ENCODE measurements at places on chromosomes 6 and 20.

DNA sequence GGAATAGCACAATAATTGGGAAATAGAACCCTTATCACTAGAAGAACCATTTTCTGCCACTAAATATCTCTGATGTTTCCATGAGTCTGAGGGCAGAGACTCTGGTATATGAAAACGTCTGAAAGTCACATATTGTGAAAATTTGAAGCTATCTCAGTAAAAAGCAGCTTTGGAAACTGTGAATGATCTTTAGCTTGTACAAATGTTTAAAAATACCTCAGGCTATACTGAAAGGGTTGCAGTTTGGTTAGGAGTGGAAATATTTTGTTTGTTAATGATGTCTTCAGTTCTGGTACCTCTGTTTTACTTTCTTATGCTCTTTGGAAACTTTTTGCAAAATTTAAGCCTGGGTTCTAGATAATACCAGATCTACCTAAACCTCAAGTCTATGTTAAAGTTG lies 135.0 kb downstream of the SLC16A10 start:
- no peak for DNase-seq

GRCh38 chr6:113909224-113909856 lies 52.2 kb downstream of the MARCKS start:
- DNase-seq = peak; percentile 86

- no peak for DNase-seq
These were observed 19.4 kb downstream of the FAM50B start for GRCh38 chr6:3868544-3868943.

DNA sequence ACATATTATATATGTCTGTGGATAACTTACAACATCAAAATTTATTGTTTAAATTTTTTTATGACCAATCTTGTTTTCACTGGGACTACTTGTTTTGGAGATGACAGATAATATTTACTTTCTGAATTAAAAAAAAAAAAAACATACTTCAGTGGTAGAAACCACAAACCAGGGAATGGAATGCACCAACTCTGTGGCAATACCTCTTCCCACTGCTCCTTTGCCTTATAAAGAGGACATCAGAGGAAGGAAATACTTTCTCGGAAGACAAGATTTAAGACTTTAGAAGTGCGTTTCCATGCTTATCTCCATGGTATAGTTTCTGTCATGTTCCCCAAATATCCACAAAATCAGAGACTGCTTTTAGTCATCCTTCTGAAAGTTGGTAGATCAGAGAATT lies 1241.1 kb upstream of the EYS start:
- DNase-seq = no peak

DNA sequence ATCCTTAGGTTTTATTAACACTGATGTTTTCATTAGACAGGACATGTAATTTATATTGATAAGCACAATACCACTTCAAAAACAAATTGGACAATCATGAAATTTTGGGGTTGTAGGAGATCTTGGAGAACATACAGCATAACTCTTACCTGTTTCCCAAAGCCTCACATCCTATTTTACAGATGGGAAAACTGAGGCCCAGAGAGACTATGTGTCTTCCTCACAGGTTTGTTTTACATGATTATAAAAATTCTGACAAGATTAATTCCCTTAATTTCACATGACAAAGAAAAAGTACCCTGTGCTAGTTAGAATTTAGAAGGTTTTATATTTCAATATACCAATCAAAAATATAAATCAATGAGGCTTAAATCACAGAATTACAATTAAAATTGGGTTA lies 145.5 kb downstream of the GMDS start:
- no peak for DNase-seq

DNA sequence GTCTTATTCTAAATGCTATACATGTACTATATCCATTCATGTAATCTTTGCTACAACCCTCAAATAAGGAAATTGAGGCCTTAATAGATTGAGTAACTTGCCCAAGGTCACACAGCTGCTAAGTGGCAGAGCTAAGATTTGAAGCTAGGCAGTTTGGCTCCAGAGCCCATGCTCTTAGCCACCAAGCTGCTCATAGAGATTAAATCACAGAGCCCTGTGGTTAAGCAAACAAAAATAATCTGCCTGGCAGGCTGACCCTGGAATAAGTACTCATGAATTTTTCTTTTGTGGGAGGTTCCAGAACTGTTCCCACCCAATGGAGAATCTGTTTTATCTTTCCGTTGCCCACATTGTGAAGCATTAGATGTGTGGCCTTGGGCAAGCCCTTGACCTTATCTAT lies 7.4 kb downstream of the AAR2 start:
- no peak for DNase-seq

GRCh38 chr20:43839793-43840199 lies 74.9 kb upstream of the TOX2 start:
- DNase-seq = no peak

DNA sequence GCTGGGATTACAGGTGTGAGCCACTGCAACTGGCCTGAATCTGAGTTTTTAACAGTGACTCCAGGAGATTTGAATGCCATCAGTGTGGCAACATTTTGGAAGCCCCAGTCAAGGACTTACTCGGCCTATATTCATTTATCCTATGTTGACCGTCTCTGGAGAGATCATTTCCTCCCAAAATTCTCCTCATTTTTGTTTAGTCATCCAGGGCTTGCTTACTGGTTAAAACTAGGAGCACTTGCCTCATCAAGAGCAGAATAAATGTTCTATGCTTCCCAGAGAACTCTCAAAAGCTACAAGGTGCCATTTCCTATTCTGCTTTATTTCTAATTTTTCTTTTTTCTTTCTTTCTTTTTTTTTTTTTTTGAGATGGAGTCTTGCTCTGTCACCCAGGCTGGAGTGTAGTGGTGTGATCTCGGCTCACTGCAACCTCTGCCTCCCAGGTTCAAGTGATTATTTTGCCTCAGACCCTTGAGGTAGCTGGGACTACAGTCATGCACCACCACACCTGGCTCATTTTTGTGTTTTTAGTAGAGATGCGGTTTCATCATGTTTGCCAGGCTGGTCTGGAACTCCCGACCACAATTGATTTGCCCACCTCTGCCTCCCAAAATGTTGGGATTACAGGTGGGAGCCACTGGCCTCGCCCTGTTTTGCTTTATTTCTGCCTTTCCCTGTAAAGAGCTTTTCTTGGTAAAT lies 23.4 kb upstream of the TRIM27 start:
- DNase-seq = no peak

- no peak for DNase-seq
These were observed 285.6 kb downstream of the SAMD5 start for GRCh38 chr6:147793871-147794643.

GRCh38 chr6:34414999-34415858 lies 10.6 kb downstream of the RPS10 start:
- peak; percentile 90 for DNase-seq

GRCh38 chr20:50453533-50454244 lies 56.5 kb upstream of the PTPN1 start:
- DNase-seq = no peak

DNA sequence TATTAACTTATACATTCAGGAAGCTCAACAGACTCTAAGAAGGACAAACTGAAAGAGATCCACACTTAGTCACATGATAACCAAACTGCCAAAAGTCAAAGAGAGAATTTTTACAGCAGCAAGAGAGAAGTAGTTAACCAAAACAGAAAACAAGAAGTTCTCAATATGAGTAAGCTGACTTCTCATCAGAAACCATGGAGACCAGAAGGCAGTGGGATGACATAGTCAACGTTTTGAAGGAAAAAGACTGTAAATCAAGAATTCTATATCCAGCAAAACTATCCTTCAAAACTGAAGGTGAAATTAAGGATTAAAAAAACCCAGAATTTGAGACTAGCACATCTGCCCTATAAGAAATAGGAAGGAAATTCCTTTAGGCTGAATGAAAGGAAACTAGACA lies 60.4 kb downstream of the COL19A1 start:
- no peak for DNase-seq

DNA sequence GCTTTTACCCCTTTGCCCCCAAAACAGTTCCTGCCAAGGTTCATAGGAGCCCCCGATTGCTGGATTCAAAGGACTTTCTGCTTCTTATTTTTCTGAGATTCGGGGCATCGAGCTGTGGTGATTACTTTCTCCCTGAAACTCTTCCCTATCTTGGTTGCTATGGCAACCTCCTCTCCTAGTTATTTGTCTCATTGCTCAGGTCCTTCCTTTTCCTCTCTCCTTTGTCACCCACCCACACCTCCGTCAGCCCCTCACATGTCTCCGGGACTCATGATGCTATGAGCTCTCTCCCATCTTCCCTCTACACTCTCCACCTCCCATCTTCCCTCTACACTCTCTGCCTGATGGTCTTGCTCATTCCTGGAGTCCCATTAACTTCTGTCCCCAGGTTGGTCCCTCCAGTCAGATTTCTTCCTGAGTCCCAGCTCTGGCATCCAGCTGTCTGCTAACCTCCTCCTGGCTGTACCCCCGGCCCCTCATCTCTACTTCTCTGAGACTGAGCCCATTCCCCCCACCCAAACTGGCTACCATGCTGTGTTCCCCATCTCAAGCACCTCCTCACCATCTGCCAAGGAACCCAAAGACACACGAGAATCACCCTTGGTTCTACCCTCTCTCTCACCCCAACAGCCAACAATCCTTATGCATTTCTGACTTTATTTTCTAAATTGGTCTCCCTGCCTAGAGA lies 30.2 kb upstream of the NNAT start:
- no peak for DNase-seq

DNA sequence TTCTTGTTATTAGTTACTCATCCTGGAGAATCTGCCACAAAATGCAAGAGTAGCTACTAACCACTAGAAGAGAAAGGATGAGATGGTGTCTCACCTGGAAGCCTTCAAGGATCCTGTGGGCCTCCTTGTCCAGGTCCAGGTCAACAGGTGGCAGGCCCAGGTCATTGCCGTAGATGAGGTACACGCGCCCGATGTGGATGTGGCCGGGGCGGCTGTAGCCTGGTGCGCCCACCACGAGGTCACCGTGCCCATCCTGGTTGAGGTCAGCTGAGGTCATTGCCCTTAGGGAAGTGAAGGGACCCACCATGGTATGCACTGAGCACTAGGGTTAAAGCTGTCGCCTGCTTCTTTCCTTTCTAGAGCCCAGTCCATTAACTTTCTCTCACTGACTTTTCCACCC lies 35.5 kb downstream of the GPLD1 start:
- DNase-seq = no peak

DNA sequence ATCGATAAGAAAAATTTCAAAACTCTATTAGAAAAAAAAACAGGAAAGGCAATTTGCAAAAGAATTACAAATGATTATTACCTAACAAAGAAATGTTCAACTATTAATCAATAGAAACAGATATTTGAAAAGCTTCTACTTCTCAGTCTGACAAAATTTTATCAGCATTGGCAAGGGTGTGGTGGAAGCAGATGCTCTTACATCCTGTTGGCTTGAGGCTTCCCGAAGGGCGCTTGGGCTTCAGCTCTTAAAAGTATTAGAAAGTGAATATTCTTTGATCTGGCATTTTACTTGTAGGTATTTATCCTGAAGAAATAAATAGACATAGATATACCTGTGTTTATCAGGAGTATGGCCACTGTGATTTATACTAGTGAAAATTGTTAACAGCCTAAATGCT lies 38.7 kb downstream of the SLC35D3 start:
- no peak for DNase-seq

- DNase-seq = peak; percentile 90
These were observed 29.8 kb downstream of the RHAG start for GRCh38 chr6:49606721-49607390.

DNA sequence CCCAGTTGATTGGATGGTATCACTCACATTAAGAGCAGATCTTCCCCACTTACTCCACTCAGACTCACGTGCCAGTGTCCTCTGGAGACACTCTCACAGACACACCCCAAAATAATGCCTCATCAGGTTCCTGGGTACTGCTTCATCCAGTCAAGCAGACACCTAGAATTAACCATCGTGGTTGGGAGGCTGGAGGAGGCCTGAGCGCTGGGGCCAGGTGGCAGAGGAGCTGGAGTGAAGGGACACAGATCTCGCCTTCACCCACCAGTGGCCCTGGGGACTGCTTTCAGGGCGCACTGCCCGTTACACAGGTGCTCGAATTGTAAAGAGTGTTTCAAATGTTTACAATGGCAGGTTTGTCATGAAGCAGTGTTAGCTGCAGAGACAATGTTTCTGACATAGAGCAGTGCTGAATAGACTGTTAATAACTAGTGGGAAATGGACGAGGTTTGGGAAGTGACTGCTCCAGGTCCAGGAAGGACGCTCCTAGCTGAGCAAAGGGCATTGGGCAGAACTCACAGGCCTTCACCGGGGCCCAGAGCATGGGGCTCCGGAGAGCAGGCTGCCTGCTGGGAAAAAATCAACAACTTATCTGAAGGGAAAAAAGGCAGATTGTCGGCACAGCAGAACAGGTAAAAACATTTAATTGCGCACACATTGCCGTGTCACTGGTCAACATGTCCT lies 38.4 kb downstream of the TMEM242 start:
- no peak for DNase-seq

DNA sequence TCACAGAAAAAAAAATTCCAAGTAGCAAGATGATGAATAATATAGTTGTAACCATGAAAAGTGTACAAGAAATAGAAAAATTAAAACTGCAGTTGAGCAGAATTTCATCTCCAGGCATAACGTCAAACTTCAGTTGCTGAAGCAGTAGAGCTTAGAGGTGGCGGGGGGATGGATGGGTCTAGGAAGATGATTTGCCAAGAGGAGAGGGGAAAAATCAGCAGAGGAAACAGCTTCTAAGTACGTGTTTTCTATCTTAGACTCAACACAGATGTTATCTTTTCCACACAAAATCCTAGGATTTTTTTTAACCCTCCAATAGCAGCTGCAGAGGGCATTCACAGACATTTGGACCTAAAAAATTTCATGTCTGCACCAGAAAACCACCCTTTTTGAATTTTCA lies 136.0 kb downstream of the OPN5 start:
- DNase-seq = no peak

GRCh38 chr6:46963626-46964025 lies 41.9 kb upstream of the ADGRF5 start:
- no peak for DNase-seq

DNA sequence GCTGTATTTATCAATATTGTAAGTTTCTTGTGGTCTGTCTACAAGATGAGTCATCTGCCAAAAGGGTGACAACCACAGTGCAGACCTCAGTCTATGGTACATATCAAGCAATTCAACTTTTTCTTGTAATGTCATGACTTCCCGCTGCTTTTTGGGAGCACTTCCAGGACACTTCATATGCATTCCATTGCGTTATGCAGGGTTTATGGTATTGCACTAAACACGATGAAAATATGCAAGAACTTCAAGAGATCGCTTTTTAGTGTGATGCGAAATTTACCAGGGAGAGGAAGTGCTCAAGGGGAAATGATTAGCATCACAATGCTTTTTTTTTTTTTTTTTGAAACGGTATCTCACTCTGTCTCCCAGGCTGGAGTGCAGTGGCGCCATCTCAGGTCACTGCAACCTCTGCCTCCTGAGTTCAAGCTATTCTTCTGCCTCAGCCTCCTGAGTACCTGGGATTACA lies 166.5 kb downstream of the TFAP2A start:
- DNase-seq = no peak

GRCh38 chr6:17390276-17390675 lies 3.1 kb upstream of the CAP2 start:
- DNase-seq = no peak

- peak; percentile 62 for DNase-seq
These were observed 233.9 kb downstream of the PRL start for GRCh38 chr6:22062807-22063408.

- no peak for DNase-seq
These were observed 1016.4 kb downstream of the KIF16B start for GRCh38 chr20:15556869-15557268.

GRCh38 chr20:52201395-52201794 lies 9.8 kb upstream of the ZFP64 start:
- DNase-seq = no peak

GRCh38 chr20:57450419-57450818 lies 59.2 kb downstream of the RBM38 start:
- no peak for DNase-seq

All from lung microvascular endothelial cell (primary cell).